HepG2 (cell line): ENCODE measurements at places on chromosomes 16 and 17. TPM values are rescaled to one million over a fixed set of nuclear protein-coding genes. Genes with fewer than 3 reads are reported as not detected.

The MSRB1 gene
- 32.1 and 49.0 TPM in 2 replicates for total RNA-seq

The TCAP gene
- total RNA-seq = 0.14 and 0.24 TPM in 2 replicates

The HSF5 gene
- not detected in 2 replicates for total RNA-seq

The CEP131 gene
- 11.1 and 16.8 TPM in 2 replicates for total RNA-seq

The KLHL10 gene
- 0.04 TPM in 1 of 2 replicates, not detected in the other for total RNA-seq

The FSCN2 gene
- total RNA-seq = not detected in 2 replicates

The SLC13A2 gene
- not detected in 2 replicates for total RNA-seq

The CARD14 gene
- 0.11 TPM in 1 of 2 replicates, not detected in the other for total RNA-seq

The GAST gene
- total RNA-seq = 0.42 TPM in 1 of 2 replicates, not detected in the other

The SMIM5 gene
- not detected in 2 replicates for total RNA-seq

The CDH15 gene
- 1.4 and 2.2 TPM in 2 replicates for total RNA-seq

The GP2 gene
- 0.69 and 0.88 TPM in 2 replicates for total RNA-seq

The GJD3 gene
- not detected in 2 replicates for total RNA-seq

The ARL5C gene
- not detected in 2 replicates for total RNA-seq

The RNF167 gene
- 35.7 and 44.1 TPM in 2 replicates for total RNA-seq

The GAA gene
- total RNA-seq = 13.4 and 36.4 TPM in 2 replicates
